ENCODE measurements at places on chromosomes 12 and 14. TPM values are rescaled to one million over a fixed set of nuclear protein-coding genes. Genes with fewer than 3 reads are reported as not detected.

Gene FAM222A
- total RNA-seq: 12.5 TPM

Gene KLHDC2
- 36.4 TPM for total RNA-seq

GRCh38 chr12:113361574-113362370 is 3.4 kb downstream of the PLBD2 start:
- no peak for DNase-seq

Gene OTOGL
- 0.12 TPM for total RNA-seq

GRCh38 chr12:115079760-115080159 is 395.8 kb upstream of the TBX3 start:
- no peak for DNase-seq

GRCh38 chr14:99670361-99671234 is 13.5 kb upstream of the CYP46A1 start:
- DNase-seq: no peak

DNA sequence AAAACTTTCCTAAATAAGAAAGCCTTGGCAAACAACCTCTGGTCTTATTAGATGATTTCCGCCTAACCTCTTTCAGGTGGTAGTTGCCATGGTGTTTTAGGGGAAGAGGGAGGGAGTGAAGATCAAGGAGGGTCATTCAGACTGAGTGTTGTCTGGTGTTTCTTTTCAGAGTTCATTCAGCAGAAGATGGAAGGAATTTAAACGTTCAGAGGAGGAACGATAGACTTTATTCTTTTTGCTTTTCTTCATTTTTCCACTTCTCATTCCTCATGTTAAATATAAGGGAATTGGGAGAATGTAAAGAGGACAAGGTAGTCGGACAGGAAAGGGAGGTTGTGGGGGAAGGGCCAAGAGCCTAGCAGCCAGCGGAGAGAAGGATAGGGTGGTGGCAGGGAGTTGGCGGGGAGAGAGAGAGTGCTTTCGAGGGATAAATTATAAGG is 17.4 kb upstream of the SALL2 start:
- no peak for DNase-seq

Gene PLEKHG7
- not detected for total RNA-seq

DNA sequence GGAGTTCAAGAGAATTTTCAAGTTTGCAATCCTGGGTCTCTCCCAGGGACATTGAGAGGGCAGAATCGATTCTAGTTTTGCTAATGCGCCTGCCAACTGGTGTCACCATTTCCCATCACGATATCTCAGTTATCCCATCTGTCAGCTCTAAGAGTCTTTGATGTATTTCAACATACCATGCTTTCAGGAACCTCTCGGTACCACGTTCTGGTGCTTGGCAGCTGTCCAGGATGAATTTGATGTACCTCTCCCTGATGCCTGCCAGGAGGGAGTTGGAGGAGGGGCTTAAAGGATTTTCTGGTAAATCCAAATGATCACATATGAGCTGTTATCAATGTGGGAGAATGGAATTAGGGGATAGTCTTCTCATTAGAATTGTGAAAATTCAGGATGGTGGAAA is 332.5 kb downstream of the RGS6 start:
- DNase-seq: no peak

DNA sequence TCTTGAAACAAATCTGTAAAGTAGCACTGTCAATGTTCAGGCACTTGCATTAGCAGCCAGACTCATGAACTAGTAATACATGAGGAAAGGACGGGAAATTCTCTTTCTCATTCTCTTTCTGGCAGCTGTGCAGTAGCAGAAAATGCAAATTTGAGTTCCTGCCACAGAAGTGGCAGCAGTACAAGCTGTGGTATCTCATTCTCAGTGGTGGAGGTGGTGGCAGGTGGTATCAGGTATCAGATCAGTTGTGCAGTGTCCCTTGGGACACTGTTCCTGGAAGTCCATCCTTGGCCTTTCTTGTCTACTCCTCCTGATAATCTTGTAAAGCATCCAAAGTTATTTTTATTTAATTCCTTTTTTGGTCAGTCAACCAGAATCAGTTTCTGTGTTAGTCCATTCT is 103.0 kb downstream of the C12orf42 start:
- no peak for DNase-seq

- peak; percentile 15 for DNase-seq
These were observed 31.4 kb downstream of the SSPN start for GRCh38 chr12:26226629-26227360.

GRCh38 chr14:65860956-65861611 is 448.6 kb downstream of the FUT8 start:
- DNase-seq: no peak
